Stimulated activated CD8-positive, alpha-beta memory T cell treated with anti-CD3 and anti-CD28 coated beads, Interleukin-2, amount 100 ng/mL, for 1 hour (primary cell): ENCODE measurements at places on chromosomes 7 and 10.
A peak's percentile ranks its signal among the peaks of the same experiment; 100 is the strongest.

- DNase-seq: no peak
Observed at GRCh38 chr7:116584721-116585120, 59.9 kb downstream of the CAV1 start.

DNA sequence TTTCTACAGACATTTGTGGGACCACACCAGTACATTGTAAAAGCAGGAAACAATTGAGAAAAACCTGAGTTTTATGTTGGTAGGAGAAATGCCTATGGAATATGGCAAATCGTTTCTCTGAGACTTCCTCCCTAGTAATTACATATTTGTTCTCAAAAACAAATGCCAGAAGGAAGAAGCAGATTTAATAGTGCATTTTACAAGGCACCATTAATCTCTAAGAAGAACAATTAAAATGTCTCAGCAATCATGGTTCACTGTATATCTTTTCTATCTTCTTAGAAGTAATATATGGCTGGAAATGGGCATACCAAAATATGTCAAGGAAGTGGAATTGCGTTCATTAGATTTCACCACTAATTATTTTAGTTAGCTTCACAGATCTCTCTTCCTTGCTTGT is 13.3 kb downstream of the CAV1 start:
- DNase-seq: no peak

- no peak for DNase-seq
Observed at GRCh38 chr10:112750427-112751167, 199.4 kb upstream of the TCF7L2 start.

- DNase-seq: no peak
Observed at GRCh38 chr10:86292462-86293395, 73.9 kb downstream of the GRID1 start.

- DNase-seq: no peak
Observed at GRCh38 chr7:93212881-93213280, 13.4 kb downstream of the HEPACAM2 start.

DNA sequence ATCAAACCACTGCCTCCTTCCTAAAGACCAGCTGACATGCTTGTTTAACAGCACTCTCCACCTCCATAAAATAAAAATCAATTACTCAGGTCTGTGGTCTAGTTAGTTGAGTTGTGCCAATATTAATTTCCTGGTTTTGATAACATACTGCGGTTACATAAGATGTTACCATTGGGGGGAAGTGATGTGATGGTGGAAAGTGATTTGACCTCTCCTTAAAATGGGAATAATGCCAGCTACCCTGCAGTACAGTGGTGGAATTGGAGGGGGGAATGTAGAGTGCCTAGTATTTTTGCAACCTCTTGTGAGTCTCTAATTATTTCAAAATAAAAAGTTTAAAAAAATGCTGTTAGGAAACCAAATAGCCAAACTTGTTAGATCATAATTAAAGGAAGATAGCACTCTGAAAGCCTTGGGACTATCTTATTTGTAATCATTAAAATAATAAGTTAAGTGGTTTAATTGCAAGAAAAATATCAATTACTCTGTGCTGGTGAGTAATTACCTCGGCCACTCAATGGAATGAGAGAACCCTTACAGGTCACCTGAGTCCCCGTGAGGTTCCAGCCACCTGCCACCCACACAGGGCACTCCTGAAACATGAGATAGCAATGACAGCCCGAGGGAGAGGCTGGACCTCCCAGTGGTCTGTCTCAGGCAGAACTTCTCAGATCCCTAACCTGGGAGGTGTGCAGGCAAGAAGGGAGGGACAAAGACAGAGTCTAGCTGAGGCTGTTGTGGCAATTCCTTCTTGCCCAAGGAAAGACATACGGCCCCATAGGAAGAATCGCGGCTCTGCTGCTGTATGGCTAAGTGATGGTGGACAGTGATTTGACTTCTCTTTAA is 94.1 kb downstream of the SH3PXD2A start:
- no peak for DNase-seq

- DNase-seq: no peak
Observed at GRCh38 chr10:112535531-112535951, 88.5 kb downstream of the VTI1A start.

DNA sequence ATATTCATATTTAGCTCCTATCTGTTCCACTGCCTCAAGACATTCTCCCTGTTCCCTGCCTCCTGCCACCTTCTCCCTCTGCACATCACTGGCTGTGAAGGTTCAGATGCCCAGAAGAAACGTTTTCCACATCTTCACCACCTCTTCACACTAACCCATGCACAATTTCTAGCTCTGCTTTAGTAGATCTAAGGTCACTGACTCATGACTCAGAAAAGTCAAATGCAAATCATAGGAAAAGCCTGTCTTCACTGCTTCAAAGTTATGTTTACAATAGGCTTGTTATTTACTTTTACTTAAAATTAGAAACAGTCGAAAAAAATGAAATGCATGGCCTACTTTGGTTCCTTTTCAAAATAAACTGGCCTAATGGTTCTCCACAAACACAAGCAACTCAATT is 2.5 kb downstream of the SCRN1 start:
- DNase-seq: no peak

- DNase-seq: no peak
Observed at GRCh38 chr7:139918480-139918879, 89.4 kb downstream of the TBXAS1 start.

- DNase-seq: no peak
Observed at GRCh38 chr10:14569274-14570060, 205.2 kb downstream of the FAM107B start.

DNA sequence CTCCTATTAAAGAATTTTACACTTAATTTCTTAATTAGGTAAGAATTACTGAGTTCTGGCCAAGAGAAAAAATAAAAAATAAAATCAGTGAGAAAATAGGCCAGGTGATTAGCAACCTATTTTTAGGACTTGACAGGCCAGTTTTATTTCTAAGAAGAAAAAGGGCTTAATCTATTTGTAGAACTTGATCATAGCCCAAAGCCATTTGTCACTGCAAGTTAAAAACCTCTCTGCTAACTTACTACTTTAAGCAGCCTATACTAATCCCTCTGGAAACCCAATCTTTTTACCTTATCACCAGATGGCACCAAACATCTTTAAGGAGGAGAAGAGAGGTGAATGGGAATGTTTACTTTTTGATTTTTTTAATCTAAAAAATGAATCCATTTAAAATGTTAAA is 222.1 kb upstream of the RHOBTB1 start:
- DNase-seq: no peak

GRCh38 chr10:11018432-11018841 is 765 bp downstream of the CELF2 start:
- DNase-seq: no peak

DNA sequence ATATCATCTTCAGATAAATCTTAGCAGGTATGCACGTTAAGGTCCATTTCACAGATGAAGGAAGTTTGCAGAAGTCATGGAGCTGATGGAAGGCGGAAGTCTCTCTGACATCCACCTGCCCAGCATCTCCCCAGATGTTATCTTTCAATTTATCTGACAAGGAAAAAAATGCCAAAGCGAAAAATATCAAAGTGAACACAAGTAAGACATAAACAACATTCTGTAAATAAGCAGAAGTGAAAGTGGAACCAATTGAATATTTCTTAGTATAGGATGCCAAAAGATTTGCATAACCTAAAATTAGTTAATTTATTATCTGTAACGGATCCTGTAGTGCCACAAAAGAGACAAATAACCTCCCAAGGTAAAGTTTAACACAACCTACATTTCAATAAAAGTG is 73.6 kb upstream of the NEBL start:
- DNase-seq: no peak

DNA sequence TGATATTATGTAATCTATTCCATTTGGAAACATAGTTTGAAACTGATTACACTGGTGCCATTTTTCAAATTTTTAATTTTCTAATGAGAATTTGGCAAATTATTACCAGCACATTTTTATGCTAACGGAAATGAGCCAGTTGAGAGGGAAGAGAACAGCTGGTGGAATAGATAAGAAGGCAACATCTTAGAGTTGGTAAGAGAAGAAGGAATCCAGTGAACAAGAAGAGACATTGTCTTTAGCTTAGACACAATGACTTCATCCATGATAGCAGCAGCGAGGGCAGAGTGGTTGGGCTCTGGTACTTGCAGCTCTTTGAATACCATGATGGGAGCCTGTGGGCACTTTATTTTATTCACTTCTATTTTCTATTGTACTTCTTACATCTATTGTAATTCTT is 89.6 kb downstream of the CHRM2 start:
- no peak for DNase-seq

DNA sequence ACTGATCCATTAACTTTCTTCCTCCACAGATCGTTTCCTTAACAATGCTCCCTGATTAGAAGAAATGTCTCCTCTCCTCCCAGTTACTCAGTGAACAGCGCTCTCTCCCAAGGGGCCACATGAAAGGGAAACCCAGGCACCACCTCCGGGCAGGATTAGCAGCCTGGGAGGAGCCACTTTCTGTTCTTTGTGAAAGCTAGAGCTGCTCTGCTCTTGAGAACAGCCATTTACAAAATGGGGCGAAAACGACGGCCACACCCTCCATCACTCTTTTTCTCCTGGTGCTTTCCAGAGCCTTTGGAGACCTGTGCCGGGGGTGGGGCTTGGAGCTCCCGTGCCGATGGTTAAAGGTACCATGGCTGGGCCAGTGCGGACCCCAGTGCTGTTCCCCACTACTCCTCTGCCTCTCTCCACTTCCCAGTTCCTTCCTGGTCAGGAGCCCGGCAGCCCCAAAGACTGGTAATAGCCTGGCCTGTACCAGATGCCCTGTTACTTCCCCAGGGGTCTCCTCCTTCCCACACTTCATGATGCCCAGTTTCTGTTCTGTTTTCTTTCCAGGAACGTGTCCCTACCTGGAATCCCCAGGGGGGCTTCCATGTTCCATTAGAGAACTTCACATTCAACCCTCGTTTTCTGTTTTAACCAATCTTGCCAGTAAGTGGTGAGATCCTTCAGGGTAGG is 402.9 kb upstream of the GALNT17 start:
- no peak for DNase-seq

DNA sequence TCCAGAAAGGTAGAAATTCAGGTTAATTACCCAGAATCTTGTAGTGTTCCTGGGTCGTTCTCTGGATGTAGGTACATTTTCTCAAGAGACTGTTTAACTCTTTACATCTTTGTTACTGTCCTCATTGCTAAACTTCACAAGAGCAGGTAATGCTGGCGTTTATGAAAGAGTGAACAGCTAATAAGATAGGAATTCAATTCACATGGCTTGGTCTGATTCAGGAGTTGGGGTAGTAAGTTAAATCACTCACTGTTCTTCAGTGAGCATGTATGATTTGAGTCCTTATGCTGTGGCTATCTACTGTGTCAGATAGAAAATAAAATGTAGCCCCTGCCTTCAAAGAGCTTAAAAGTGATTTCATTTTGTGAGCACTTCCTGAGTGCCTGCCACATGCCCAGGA is 480.0 kb downstream of the LRMDA start:
- DNase-seq: no peak

GRCh38 chr7:155405399-155406318 is 52.3 kb upstream of the EN2 start:
- peak; percentile 4 for DNase-seq

DNA sequence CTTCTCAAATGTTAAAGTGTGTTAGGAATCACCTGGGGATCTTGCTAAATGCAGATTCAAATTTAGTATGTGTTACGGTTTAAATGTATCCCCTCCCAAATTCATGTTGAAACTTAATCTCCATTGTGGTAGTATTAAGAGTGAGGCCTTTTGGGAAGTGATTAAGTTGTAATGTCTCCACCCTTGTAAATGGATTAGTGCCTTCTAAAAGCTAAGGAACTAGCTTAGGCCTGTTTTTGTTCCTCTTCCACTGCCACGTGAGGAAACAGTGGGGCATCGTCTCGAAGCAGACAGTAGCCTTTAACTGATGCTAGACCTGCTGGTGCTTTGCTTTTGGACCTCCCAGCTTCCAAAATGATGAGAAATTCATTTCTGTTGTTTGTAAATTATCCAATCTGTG is 52.3 kb upstream of the SEMA3D start:
- no peak for DNase-seq

GRCh38 chr7:114073701-114074100 is 154.9 kb upstream of the PPP1R3A start:
- no peak for DNase-seq
